Frontal cortex (tissue), 4 donors: ENCODE measurements at places on chromosomes 7 and 10.

DNA sequence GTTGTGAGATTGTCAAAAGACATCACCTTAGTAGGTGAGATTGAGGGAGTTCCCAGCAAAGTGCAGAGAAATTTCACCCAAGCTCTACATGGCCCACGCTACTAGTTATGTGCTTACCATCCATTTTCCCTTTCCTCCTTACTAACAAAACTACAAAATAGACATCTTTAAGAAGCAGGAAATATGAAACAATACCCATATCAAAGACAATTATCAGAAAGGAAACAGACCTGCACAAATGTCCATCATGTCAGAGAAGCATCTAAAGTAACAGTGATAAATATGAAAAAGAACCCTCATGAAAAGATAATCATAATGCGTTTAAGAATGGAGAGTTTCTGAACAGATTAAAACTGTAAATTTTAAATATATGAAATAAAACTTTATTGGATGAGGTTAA lies 28.2 kb downstream of the GIMAP4 start:
- no peak for DNase-seq

DNA sequence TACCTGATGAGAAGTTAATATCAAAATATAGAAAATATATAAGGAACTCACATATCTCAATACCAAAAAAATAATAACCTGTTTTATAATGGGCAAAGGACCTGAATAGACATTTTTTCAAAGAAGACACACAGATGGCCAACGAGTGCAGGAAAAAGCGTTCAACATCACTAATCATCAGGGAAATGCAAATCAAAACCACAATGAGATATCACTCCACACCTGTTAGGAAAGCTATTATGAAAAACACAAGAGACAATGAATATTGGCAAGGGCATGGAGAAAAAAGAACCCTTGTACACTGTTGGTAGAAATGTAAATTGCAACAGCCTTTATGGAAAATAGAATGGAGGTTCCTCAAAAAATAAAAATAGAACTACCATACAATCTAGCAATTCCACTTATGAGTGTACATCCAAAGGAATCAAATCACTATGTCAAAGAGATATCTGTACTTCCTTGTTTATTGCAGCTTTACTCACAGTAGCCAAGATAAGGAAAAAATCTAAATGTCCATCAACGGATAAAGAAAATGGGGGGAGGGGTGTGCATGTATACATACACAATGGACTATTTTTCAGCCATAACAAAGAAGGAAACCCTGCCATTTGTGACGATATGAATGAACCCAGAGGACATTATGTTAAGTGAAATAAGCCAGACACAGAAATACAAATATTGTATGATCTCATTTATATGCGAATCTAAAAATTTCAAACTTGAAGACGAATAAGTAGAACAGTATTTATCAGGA lies 3.6 kb upstream of the ALOX5 start:
- no peak for DNase-seq

DNA sequence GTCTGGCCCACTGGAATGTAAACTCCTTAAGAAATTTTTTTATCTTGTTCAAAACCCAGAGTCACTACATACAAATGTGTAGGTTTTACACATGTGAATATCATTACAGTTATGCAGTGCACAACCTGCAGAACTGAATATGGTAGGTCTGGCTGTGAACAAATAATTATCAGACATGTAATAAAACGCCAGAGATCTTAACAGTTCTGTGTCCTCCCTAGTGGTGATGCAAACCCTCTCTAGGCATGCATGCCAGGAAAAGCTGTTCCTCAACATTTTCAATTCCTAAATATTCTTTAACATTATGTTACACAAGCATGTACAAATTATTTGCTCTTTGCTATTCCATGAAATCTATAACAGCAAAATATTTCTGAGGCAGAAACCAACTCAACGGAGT lies 124.6 kb downstream of the IMMP2L start:
- no peak for DNase-seq

GRCh38 chr7:103636153-103636552 lies 190.1 kb upstream of the SLC26A5 start:
- no peak for DNase-seq
